Mesothelial cell of epicardium (in vitro differentiated cells): ENCODE measurements at places on chromosomes 2 and 18.

DNA sequence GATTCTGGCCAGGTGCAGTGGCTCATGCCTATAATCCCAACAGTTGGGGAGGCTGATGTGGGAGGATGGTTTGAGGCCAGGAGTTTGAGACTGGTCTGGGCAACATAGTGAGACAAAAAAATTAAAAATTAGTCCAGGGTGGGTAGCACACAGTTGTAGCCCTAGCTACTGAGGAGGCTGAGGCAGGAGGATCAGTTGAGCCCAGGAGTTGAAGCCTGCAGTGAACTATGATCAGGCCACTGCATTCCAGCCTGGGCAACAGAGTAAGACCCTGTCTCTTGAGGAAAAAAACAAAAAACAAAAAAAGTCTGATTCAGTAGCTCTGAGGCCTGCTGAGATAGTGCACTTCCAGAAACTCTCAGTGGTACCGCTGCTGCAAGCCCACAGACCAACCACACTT is 7.9 kb upstream of the TET3 start:
- no peak for DNase-seq

- DNase-seq = no peak
Measured at GRCh38 chr2:188415754-188416083, 124.0 kb downstream of the GULP1 start.

GRCh38 chr2:79758042-79758441 is 245.2 kb downstream of the CTNNA2 start:
- no peak for DNase-seq

- DNase-seq = no peak
Measured at GRCh38 chr2:2810504-2810903, 479.4 kb upstream of the MYT1L start.

GRCh38 chr2:204110751-204111516 is 174.4 kb downstream of the ICOS start:
- DNase-seq = no peak

- no peak for DNase-seq
Measured at GRCh38 chr2:55869637-55870325, 53.8 kb downstream of the EFEMP1 start.

DNA sequence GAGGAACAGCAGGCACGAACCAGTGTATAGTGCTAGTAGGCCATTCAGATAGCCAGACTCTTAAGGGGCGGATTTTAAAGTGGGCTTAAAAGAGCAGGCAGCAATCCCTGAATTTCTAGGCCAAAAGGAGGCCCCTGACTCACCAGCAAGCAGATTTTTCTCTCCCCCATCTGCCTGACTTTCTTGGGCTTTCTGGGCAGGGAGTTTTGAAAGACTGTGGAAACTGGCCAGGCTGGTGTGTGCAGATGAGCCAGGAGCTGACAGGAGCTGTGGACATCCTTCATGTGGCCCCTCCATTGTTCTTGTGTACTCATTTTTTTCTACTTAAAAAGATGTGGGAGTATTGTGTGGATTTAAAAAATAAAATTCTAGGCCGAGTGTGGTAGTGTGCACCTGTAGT is 59.0 kb downstream of the GLI2 start:
- DNase-seq = no peak

DNA sequence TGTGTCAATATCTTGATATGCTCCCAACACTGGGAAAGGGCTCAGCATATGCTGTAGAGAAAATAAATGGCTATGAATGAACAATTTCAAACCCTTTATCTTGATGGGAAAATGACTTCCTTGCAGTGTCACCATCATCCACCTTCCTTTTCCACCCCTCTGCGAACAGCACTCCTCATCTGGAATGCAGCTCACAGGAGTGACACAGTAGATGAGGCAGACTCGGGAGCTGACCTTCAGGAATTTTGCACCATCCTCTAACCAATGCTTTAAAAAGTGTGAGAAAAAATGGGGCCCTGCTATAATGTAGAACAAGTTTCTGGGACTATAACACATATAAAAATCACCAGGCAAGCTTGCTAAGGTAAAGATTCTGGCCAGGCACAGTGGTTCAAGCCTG is 41.3 kb upstream of the YPEL5 start:
- DNase-seq = no peak

DNA sequence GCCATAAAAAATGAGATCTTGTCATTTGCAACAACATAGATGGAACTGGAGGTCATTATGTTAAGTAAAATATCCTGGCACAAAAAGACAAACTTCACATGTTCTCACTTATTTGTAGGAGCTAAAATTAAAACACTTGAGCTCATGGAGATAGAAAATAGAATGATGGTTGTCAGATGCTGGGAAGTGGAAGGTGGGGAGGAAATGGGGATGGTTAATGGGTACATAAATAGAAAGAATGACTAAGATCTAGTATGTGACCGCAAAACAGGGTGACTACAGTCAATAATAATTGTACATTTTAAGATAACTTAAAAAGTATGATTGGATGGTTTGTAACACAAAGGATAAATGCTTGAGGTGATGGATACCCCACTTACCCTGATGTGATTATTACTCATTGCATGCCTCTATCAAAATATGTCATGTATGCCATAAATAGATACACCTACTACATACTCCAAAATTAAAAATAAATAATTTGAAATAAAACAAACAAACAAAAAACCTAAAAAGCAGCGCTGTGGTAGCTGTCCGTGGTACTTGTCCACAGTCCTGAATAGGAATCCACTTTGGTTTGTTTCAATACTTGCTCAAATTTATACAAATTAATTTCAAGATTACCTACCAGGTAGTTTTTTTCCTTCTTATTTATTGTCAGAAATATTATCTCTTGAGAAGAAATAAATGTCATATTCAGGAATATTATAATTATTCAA is 224.5 kb downstream of the DLGAP1 start:
- DNase-seq = no peak

- no peak for DNase-seq
Measured at GRCh38 chr2:144006139-144006538, 513.8 kb downstream of the ZEB2 start.
